ENCODE measurements at places on chromosomes 16 and 17.

- no peak for DNase-seq
These were observed 183.3 kb downstream of the LGALS9B start for GRCh38 chr17:20284022-20284421.

- no peak for DNase-seq
These were observed 381 bp upstream of the HSD11B2 start for GRCh38 chr16:67430504-67430976.

DNA sequence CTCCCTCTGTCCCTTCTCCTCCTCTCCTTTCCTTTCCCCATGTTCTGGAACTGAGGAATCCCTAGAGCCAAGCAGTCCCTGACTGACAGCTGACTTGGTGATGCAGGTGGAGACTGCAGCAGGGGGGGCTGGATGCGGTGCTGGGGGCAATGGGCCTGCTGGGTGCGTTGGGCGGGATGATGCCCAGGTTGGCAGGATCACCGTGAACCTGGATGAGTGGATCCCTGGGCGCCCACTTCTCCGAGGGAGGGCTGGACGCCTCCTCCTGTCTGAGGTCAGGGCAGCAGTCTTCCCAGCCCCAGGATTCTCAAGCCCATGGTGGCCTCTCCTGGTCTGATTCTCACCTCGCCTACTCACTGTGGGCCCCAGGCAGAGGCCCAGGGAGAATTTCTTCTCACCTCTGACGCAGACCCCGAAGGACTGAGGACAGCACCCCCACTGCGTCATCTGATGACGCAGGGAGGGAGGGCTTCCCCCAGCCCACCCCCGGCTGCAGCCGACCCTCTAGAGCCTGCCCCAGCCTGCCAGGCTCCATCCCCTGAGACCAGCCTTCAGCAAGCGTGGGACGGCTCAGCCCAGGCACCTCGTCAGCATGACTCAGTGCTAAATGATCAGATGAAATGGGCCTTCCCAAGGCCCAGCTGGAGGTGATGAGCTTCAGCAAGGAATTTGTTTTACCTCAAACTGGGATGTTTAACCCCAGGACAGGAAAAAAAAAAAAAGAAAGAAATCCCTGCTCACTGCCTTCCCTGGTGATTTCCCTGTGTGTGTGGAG, 188.0 kb upstream of the TNRC6C start:
- DNase-seq, result no peak

DNA sequence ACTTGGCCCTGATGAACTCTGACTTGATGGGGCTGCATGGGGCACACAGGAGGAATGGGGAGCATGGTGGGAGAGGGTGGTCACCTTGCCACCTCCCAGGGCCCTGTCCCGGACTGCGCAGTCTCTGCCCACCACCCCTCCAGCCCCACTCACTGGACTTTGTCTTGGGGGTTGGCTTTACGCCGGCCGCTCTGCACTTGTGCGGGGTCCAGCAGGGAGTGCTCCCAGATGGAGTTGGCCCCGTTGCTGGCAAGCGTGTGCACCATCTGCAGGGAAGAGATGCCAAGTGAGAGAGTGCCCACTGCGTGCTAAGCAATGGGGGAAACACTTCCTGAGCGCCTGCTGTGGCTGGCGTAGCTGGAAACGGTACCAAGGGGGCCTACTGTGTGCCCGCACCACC, 6.7 kb downstream of the GIT1 start:
- DNase-seq, result no peak

DNA sequence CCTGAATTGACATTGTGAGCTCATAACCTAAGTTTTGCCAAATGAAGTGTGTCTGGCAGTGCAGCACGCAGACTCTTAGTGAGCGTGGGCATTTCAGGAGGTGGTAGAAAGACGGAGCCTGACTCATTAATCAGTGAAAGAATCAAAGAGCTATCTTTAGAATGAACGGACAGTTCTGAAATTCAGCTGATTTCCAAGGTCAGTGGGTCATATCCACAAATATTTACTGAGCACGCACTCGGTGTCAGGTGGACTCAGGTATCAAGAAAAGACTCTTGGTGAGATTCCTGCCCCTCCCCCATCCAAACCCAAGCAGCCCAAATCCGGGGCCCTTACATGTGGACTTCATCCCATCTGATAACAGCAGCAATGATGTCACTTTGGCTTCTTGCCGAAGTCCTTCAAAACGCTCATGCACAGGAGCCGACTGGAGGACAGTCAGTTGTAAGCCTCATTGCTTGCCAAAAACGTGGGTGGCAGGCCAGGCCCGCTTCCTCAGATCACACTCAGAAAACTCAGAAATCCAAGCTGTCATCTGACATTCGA, 185.8 kb downstream of the HS3ST3A1 start:
- no peak for DNase-seq

GRCh38 chr16:82716361-82716855, 89.6 kb downstream of the CDH13 start:
- DNase-seq, result no peak

- DNase-seq, result no peak
These were observed 7.6 kb downstream of the RCVRN start for GRCh38 chr17:9897372-9897968.

All from GM19239 (cell line).